NCI-H1417 (cell line): ENCODE measurements at places on chromosomes 5 and 9.

DNA sequence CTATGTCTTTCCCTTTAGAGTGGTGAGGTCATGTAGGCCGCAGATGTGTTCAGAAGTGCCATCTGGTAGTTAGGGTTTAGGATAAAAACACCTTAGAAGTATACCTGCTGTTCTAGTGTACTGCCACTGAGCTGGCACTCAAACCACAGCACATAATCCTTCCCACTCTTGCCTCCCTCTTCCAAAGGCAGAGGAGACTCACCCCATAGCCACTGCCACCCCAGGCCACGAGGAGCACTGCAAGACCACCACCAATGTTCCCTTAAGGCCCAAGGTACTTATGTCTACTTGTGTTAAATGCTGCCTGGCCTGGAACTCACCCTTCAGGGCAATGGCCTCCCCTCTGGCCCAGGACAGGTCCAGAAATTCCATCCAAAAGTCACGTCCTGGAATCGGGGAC lies 379.5 kb upstream of the EDIL3 start:
- no peak for DNase-seq

- no peak for DNase-seq
These were observed 14.2 kb upstream of the FRRS1L start for GRCh38 chr9:109181284-109181683.

DNA sequence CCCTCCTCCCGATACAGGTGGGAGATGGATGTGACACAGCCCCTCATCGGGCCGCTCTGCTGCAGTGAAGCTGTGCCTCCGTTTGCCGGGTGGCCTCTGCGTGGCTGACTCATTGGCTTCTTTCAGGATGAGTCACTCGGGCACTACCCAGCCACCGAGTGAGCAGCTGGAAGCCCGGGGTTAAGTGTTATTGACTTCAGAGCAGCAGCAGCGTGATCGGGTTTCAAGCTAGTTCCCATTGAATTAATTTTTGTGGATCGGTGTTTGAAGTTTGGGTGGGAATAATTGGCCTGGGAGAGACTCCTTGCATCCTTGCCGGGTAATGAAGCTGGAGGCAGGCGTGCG lies 266.4 kb upstream of the IRX4 start:
- DNase-seq, result peak; percentile 20

- DNase-seq, result peak; percentile 72
These were observed 22.1 kb upstream of the NDST1 start for GRCh38 chr5:150485693-150486401.

GRCh38 chr5:62662521-62662920 lies 83.9 kb downstream of the LRRC70 start:
- DNase-seq, result no peak

GRCh38 chr5:15606197-15606596 lies 106.2 kb downstream of the FBXL7 start:
- no peak for DNase-seq

GRCh38 chr9:129454467-129455067 lies 166.3 kb downstream of the C9orf50 start:
- DNase-seq, result no peak

DNA sequence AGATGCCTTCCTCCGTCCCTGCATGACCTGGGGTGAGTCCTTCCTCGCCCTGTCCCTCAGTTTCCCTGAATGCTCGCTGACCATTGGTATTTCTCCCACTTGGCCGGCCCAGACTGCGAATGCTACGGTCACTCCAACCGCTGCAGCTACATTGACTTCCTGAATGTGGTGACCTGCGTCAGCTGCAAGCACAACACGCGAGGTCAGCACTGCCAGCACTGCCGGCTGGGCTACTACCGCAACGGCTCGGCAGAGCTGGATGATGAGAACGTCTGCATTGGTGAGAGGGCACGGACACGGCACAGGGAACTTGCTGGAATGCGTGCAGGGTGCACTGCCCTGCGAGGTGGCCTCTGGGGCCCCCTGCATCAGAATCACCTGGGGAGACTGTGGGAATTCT lies 77.1 kb downstream of the NTNG2 start:
- DNase-seq, result no peak

DNA sequence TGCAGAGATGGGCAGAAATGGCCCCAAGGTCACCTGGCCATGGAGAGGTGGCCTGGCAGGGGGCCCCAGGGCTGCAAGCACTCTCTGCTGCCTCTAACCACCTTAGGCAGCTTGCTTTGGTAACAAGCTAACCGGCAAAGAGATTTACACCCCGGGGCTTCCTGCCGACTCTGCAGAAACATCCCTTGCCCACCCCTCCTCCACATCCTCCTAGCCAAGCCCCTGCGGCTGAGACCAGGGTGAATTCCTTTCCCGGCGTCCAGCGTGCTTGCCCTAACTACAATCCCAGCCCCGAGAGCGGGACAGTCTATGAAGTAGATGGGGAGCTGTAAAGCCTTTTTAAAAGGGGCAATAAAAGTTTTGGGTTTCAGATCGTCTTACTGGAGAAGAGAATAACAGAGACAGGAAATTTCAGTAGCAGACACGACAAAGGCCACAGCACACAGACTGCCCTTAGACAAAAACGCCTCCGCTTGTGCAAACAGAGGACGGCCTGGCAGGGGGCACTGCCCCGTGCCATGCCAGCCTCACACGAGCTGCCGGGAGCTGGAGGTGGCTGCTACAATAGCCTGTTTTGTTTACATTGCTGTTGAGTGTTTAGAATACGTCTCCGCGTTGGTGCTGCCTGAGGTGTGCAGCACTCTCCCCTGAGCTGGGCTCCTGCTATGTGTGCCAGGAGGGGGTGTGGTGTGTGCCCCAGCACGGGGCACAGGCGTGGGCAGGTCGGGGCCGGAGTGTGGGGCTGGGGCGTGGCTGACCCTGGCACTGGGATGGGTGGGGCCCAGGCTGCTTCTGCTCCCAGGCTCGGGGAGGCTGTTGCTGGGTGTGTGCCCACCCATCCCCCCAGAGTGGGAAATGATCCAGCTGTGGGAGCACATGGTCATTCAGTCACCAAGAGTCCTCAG lies 15.3 kb downstream of the MYMK start:
- peak; percentile 98 for DNase-seq

GRCh38 chr9:14434158-14434504 lies 120.2 kb upstream of the NFIB start:
- no peak for DNase-seq

- no peak for DNase-seq
These were observed 181.2 kb downstream of the MACROH2A1 start for GRCh38 chr5:135217669-135218485.

DNA sequence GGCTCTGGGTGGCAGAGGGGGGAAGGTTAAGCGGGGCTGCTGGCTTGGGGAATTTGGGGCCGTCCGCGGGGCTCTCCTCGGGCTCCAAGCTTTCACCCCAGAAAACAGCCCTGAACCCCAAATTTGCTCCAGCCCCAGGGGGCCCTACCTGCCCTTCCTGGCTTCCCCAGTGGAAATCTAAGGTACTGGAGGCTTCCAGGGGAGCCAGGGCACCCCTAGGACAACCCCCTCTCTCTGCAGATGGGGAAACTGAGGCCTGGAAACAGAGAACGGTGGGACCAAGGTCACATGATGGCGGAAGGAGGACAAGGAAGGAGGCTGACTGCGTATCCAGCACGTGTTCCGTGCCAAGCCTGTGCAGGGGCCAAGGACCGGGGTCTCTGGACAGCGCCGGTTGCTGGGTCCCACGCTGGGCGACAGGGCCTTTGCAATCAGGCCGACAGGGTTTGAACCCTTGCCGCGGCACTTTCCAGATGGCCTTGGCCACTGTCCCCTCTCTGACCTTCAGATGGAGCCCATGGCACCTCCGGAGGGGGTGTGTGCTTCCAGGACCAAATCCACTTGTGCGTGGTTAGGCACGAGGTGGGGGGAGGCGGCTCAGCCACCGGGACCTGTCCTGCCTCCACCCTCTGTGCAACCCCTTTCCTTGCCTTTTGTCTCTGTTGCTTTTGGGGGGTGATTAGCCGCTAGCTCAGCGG lies 183.1 kb downstream of the C9orf50 start:
- DNase-seq, result no peak

- no peak for DNase-seq
These were observed 1.1 kb upstream of the IRF1 start for GRCh38 chr5:132491368-132492364.

GRCh38 chr9:24698881-24699518 lies 153.3 kb upstream of the IZUMO3 start:
- no peak for DNase-seq

GRCh38 chr9:109771087-109771486 lies 8.9 kb upstream of the PALM2AKAP2 start:
- no peak for DNase-seq

- DNase-seq, result no peak
These were observed 51.2 kb downstream of the RALGPS1 start for GRCh38 chr9:126965541-126966428.

GRCh38 chr9:117359910-117360309 lies 54.9 kb downstream of the ASTN2 start:
- no peak for DNase-seq

- DNase-seq, result no peak
These were observed 6.2 kb downstream of the PDLIM4 start for GRCh38 chr5:132263548-132264261.

DNA sequence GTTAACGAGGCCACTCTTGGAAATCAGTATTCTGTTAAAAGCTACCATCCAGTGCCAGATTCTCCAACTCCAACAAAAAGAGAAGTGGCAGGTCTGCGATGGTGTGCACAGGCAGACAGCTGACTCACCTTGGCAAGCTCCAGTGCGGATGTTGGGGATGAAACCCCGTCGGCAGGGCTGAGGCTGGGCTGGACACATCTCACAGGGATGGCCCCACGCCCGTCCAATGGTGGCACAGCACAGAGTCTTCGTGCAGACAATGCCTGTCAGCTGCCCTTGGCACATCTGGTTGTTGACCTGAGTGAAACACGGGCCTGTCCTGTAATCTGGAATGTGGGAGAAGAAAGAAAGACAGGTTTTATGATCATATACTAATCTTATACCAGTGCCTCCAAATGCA lies 73.4 kb downstream of the FBN2 start:
- DNase-seq, result no peak

DNA sequence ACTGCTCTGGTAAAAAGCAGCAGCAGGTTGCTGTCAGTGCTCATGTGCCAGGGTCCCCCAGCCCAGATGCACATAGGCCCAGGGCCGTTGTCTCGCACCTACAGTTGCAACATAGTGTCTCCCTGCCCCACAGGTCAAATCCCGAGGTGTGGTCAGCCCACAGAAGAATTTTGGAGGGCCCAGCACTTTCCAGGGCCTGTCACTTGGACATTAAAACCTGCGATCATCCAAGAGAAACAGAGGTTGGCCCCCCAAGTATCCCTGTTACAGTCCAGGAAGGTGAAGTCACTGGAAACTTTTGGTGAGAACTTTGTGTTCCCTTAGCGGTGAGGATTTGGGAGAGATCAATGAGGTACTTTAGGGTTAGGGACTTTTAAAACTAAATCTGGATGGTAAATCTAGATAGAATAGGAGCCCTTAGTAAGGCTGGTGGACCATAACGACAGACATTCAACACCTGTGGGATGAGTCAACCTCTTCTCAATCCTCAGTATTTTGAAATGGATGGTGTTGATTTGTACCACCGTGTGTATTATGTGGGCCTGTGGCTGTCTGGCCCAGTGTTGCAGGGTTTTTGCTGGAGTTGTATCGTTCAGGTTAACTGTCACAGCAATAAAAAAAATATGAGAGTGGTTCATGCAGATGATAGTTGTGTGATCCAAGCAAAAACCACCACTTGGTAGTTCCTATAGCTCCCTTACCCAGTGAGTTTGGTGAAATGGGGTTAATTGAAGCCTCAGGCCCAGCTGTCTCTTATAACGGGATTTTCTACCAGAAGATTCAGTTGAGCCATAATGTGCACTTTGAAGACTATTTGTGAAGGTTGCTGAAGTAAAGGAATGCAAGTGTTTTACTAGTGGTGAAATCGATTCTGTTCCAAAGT lies 19.2 kb downstream of the OR2S2 start:
- no peak for DNase-seq

GRCh38 chr5:60020457-60020856 lies 126.9 kb upstream of the PDE4D start:
- no peak for DNase-seq

DNA sequence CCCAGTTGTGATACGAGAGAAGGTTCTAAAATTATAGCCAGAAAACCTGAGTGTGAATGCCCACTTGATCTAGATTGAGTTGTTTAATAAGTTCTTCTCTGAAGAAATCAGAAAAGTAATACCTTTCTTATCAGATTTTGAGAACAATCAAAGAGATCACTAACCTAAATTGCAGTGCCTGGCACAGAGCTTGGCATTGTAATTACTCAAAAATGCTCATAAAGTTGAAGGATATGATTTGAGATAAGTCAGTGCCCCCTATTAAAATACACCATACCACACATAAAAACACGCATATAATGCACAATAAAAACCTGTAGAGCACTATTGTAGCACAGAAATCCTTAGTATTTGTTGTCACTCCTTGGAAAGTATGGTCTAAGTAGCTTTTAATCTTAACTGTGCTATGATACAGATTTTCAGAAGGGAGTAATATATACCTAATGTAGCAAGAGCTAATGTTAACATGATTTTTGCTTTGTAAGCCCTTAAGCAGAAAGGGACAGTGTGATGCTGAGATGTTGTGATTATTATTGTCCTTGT lies 257.5 kb upstream of the CDH18 start:
- DNase-seq, result no peak

- DNase-seq, result no peak
These were observed 468.1 kb upstream of the DMAC1 start for GRCh38 chr9:8267636-8268035.

DNA sequence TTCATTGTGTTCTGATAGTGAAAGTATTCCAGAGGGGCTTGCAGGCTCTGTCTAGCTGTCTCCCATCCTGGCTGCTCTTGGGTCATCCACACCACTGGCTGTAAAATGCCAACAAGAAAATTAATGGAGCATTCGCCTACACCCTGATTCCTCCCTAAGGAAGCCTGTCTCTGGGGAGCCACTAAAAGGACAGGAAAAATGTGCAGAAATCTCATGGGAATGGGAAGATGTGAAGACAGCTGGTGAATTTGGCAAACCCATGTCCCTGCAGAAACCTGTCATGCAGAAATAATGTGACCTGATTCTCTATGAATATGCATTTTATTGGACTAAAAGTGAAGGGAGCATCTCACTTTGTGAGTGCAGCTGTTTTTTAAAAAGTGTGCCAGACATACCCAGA lies 265.6 kb downstream of the TUSC1 start:
- no peak for DNase-seq

DNA sequence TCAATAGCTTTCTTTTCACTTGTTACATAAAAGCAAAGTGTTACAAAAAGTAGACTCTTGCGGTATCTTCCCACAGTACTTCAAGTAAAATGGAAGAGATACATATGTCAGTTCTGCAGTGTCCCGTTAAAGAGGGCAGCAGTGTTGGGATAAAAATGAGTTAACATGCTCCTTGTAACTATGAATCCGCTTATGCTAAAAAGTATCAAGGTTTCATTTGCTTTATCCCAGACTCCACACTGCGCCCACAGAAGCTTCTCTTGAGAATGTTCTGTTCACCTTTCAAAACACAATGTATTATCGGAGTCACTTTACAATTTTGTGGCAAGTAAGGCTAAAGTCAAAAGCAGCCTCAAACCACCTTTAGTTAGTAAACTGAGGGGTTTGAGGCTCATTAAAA lies 790 bp downstream of the PTAR1 start:
- DNase-seq, result no peak

DNA sequence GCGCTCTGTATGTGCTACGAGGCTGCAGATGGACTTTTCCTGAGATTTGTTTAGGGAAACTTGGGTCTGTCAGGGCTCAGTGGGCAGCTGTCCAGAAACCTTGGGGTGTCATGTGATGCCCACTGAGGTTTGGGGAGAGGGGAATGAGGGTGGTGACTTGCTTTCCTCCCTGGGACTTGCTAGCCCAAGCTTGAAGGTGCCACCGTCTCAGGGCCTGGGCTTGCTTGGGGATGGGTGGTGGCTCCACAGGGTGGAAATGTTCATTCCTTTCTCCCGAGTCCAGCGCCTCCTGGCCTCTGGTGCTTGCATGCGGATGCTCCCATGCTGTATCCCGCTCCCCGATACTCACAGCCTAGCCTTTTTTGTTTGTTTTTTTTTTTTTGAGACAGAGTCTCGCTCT lies 33.3 kb downstream of the ZNF618 start:
- no peak for DNase-seq
